GM13977 (cell line): ENCODE measurements at places on chromosomes 3 and 15.

DNA sequence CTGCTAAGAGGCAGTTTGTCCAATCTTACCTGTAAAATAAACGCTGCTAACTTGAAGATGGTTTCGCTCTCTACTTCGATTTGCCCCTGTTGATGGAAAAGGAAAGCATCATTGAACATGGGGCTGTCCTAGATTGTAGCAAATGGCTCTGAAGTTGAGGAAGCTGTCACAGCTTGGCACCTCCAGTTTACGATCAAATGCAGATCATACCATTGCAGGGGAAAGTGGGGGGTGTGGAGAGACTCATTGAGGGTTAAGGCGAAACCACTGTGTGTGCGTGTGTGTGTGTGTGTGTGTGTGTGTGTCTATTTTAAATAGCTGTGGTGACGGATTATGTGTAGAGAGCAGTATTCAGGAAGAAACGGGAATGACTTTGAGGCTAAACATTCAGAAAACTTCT, 127.6 kb upstream of the LMOD3 start:
- DNase-seq: no peak

GRCh38 chr3:39445927-39446326, 21.6 kb upstream of the MOBP start:
- no peak for DNase-seq

- DNase-seq: peak; percentile 66
Observed at GRCh38 chr3:39000008-39000450, 51.7 kb downstream of the SCN11A start.

DNA sequence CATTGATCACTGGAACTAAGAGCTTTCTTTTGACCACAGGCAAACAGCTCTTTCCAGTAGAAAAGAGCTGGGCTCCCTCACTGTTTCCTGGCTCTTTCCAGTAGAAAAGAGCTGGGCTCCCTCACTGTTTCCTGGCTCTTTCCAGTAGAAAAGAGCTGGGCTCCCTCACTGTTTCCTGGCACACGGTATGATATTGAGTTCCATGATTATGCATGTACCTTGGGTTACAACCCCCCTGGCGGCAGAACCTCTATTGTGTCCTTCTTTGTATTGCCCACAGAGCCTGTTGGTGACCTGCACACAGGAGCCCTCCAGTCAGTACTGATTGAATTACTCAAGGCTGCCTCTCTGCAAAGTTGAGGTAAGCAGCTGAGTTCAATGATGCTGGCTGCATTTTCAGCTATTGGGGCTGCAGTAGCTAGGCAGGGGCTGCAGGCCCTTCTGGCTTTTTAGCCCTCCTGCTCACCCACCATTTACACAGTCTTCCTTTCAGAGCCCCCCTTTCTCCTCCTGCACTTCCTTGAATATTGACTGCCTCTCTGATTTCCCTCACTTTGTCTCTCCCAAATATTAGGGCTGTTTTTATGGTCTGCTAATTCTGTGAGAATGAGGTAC, 10.2 kb downstream of the ACKR2 start:
- DNase-seq: no peak
